ENCODE measurements at places on chromosomes 1 and 21.

- DNase-seq = no peak
- H3K4me1 ChIP-seq = peaks cover 40% of the 10 kb centered on the region
- no peak overlapping the region for H3K4me3 ChIP-seq
- H3K27ac ChIP-seq = no peak overlapping the region
- H3K36me3 ChIP-seq = no peaks in the 10 kb centered on the region
- H3K27me3 ChIP-seq = peaks cover 40% of the 10 kb centered on the region
These were observed 2.9 kb downstream of the ADAMTS1 start for GRCh38 chr21:26842300-26842699.

DNA sequence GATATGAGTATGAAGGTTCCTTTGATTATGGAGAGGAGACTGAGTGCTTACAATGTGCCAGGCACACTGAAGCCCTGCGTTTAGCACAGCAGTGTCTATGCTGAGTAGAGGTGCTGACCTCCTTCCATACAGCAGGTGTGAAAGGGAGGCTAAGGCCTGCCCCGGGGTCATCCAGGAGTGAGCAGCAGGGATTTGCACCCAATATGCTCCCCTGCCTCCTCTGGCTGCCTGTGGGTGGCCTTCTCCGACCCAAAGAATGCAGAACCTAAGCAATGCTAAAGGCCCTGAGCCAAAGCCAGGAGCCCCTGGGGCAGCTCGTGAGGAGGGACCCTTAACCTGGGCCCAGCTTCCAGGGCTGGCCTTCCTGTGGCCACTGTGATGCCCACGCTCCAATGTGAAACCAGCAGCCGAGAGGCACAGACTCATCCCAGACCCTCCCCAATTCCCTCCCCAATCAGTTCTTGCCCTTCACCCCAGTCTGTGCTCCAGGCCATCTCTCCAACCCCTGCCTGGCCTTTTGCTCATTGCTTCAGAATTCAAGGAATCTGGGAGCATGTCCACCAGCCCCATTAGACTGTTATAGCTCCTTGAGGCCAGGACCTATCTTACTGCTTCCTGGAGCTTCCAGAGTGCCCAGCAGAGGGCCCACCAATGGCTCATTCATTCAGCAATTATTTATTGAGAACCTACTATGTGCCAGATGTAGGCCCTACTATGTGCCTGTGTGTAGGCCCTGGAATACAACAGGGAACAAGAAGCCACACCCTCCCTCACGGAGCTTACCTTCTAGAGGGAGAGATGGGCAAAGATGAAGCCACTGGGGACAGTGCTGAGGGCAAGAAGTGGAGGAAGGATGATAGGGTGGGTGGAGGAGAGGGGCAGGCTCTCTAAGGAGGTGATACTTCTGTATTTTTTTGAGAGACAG lies 53.3 kb downstream of the TAS1R2 start:
- H3K36me3 ChIP-seq = no peaks in the 10 kb centered on the region
- peaks cover 9% of the 10 kb centered on the region for H3K27me3 ChIP-seq
- no peak overlapping the region for H3K4me3 ChIP-seq
- no peak for DNase-seq
- H3K27ac ChIP-seq = no peak overlapping the region

- peaks cover 4% of the 10 kb centered on the region for H3K4me1 ChIP-seq
- H3K27ac ChIP-seq = no peak overlapping the region
These were observed 96.0 kb downstream of the ST6GALNAC3 start for GRCh38 chr1:76170513-76170912.

- H3K27ac ChIP-seq = no peak overlapping the region
- no peak for DNase-seq
- no peak overlapping the region for H3K4me3 ChIP-seq
- H3K27me3 ChIP-seq = no peaks in the 10 kb centered on the region
These were observed 3.6 kb upstream of the TUFT1 start for GRCh38 chr1:151536499-151536898.

DNA sequence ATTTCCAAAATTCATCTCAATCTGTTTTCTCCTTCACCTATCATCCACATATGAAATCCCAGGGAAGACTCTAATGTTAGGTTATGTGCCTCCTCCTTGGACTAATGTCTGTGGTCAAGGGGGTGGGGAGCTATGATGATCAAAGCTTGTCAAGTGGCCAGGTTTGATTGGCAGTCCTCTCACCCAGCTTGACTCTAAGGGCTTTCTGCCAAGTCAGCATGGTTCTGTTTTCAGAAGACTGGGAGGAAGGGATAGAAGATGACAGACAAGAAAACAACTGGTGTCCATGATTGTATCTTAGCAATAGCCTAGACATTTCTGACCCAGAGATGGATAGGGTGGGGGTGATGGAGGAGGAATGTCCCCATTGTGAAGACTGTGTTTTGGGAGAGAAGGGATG lies 9.1 kb upstream of the THEM5 start:
- H3K4me3 ChIP-seq = no peak overlapping the region
- no peaks in the 10 kb centered on the region for H3K27me3 ChIP-seq
- no peaks in the 10 kb centered on the region for H3K36me3 ChIP-seq
- no peaks in the 10 kb centered on the region for H3K4me1 ChIP-seq
- no peak for DNase-seq

DNA sequence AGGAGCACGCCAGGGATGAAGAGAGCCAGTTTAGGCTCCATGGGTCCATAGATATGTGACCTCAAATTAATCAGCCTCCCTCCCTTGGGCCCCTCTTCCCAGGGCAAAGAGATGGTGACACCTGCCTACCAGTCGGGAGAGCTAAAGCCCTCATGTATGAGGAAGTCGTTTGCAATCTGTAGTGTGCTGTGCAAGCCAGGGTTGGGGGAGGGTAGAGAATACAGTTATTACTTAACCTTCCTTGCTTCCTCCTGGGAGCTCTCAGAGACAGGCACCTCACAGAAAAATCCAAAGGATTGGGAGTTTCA lies 4.0 kb downstream of the PGLYRP4 start:
- peaks cover 9% of the 10 kb centered on the region for H3K27me3 ChIP-seq
- H3K4me3 ChIP-seq = no peak overlapping the region
- H3K36me3 ChIP-seq = no peaks in the 10 kb centered on the region
- DNase-seq = no peak

- H3K4me3 ChIP-seq = no peak overlapping the region
- H3K4me1 ChIP-seq = peaks cover 8% of the 10 kb centered on the region
- H3K27me3 ChIP-seq = no peaks in the 10 kb centered on the region
- no peak for DNase-seq
- no peak overlapping the region for H3K27ac ChIP-seq
- H3K36me3 ChIP-seq = peaks cover 12% of the 10 kb centered on the region
These were observed 185.6 kb downstream of the TGFBR3 start for GRCh38 chr1:91700332-91700731.

DNA sequence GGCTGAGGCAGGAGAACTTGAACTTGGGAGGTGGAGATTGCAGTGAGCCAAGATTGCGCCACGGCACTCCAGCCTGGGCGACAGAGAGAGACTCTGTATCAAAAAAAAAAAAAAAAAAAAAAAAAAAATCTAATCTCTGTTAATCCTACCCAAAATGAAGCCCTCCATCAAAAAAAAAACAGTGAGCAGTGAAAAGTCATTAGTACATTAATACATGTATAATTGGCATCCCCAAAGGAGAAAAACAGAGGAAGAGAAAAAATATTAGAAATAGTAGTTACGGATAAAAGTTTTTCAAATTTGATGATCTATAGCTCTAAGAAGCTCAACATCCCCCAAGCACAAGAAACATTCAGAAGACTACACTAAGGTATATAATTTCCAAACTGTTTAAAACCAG lies 71.6 kb downstream of the TRIM33 start:
- no peaks in the 10 kb centered on the region for H3K4me1 ChIP-seq
- H3K4me3 ChIP-seq = no peak overlapping the region
- H3K27ac ChIP-seq = no peak overlapping the region

GRCh38 chr1:152997901-152998300 lies 3.6 kb upstream of the SPRR3 start:
- no peak overlapping the region for H3K4me3 ChIP-seq
- no peak for DNase-seq
- H3K27ac ChIP-seq = no peak overlapping the region
- H3K27me3 ChIP-seq = no peaks in the 10 kb centered on the region

GRCh38 chr1:155242805-155243358 lies 12.4 kb downstream of the ENTREP3 start:
- H3K36me3 ChIP-seq = peaks cover 12% of the 10 kb centered on the region
- no peak overlapping the region for H3K27ac ChIP-seq
- H3K4me3 ChIP-seq = no peak overlapping the region
- H3K27me3 ChIP-seq = no peaks in the 10 kb centered on the region
- DNase-seq = no peak

- no peak overlapping the region for H3K4me3 ChIP-seq
- no peak overlapping the region for H3K27ac ChIP-seq
- peaks cover 2% of the 10 kb centered on the region for H3K4me1 ChIP-seq
- H3K27me3 ChIP-seq = no peaks in the 10 kb centered on the region
These were observed 6.1 kb downstream of the CCDC18 start for GRCh38 chr1:93186667-93187066.

- no peak for DNase-seq
- H3K27me3 ChIP-seq = no peaks in the 10 kb centered on the region
- H3K4me1 ChIP-seq = peaks cover 2% of the 10 kb centered on the region
- no peak overlapping the region for H3K4me3 ChIP-seq
These were observed 14.7 kb downstream of the MDM4 start for GRCh38 chr1:204530932-204531331.

DNA sequence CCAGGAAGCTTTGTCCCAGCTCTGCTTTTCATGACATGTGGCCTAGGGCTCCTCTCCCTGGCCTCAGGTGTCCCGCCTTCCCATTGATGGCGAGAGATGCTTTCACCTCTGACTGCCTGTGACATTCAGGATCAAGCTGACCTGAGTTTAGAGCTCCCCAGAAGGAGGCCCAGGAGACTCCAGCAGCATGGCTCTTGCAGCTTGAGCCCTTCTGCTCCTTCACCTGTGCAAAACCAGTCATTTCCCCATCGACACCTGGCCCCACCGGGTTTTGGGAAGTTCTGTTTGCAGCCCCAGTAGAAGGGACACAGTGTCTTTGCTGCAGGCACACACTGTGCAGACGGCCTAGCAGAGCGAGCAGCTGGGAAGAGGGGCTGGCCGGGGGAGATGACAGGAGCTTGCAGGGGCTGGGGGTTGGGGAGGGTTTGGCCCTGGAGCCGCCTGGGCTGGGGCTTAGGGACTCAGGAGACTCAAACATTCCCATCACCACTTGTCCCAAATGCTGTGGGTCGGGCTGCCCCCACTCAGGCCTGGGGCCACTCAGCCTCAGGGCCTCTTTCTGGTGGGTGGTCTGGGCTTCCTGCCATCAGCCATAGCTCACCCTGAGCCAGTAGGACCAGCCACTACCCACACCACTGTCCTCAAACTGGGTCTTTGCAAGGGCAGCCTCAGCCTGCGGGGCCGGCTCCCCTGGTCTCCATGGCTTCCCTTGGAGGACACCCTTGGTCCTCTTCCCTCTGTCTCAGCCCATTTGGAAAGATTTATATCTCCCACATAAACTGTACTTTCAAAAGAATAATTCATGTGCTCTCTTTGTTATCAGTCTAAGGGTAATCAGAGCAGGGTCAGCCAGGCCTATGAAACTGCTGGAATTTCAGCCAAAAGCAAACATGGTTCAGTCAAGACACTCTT lies 3.8 kb upstream of the EDN2 start:
- H3K4me1 ChIP-seq = no peaks in the 10 kb centered on the region
- no peak for DNase-seq

DNA sequence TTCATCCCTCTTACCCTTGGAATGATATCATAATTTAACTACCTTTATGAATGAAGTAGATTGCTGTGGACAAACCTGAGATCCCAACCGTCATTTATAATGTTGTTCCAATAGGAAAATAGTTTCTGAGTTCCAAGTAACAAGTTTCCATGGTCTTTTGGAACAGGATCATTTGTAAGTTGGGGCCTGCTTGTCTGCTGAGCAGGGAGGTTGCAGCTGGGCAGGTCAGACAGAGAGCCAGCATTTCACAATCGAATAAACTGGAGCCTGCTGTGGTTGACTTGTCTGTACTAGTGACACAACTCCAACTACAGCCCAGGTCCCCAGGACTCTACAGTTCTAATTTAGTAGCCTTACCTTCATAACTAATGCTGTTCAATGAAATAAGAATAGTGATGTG lies 18.6 kb upstream of the RALGPS2 start:
- no peak overlapping the region for H3K4me3 ChIP-seq
- peaks cover 5% of the 10 kb centered on the region for H3K27me3 ChIP-seq
- no peaks in the 10 kb centered on the region for H3K4me1 ChIP-seq
- no peak overlapping the region for H3K27ac ChIP-seq
- no peaks in the 10 kb centered on the region for H3K36me3 ChIP-seq
- no peak for DNase-seq

DNA sequence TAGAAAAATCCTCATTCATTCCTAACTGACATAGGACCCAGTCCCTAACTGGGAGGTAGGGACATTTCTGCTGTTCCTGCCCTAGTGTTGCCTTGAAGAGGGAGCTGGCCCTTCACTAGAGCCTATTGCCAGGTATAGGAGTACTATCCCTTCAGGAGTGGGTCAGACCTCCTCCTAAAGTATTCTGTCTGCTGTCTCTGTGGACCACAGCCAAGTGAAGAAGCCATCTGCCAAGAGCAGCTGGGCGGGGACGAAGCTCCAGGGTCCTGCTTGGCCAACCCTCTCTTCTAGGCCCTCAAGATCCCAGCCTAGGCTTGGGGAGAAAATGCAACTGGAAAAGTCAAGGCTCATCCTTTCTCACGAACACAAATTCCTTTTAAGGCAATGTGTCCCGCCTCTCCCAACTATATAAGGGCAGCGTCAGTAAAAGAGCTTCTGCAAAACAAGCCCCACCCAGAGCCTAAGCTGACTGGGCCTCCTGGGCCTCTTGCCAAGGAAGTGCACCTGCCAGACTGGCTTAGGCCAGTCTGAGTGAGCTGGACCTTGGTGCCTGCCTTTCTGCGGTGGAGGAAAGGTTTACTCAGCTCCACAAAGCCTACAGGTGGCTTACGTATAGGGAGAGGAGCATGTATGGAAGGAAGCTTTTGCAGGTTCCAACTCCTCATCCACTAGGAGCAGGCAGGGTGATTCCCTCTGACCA lies 638 bp upstream of the TUFT1 start:
- peak; percentile 5 for DNase-seq
- peaks cover 29% of the 10 kb centered on the region for H3K4me1 ChIP-seq
- no peaks in the 10 kb centered on the region for H3K36me3 ChIP-seq
- H3K27ac ChIP-seq = no peak overlapping the region

DNA sequence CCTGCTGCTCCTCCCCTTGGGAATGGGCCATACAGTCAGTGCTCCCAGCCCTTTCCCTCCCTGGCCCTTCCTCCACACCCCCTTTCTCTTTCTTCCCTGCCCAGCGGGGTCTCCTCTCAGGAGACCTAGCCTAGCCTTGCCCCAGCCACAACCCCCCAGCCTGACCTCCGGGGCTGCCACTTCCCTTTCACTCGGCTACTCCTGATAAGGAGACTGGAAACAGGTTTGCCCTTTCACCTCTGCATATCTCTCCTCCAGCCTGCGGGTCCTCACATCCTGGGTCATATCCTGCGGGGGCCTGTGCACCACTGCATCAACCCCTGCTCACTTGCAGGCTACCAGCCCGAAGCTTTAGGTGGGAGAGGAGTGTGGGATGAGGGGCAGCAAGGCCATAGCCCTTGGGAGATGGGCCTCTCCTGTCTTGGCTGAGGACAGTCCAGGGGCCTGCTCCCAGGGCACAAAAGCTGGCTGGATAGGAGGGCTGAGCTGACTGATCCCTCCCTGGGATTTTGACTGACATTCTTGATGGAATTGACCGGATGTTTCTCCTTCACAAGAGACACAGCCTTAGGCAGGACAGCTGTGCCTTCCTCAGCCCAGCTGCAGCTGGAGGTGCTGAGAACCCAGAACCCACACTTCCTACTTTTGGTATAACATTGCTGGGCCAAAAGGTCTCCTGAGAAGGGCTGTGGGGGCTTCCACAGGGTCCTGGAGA lies 19.2 kb upstream of the ALX3 start:
- H3K4me3 ChIP-seq = no peak overlapping the region
- peaks cover 3% of the 10 kb centered on the region for H3K4me1 ChIP-seq
- H3K27me3 ChIP-seq = peaks cover 17% of the 10 kb centered on the region
- no peaks in the 10 kb centered on the region for H3K36me3 ChIP-seq
- DNase-seq = no peak
- no peak overlapping the region for H3K27ac ChIP-seq

GRCh38 chr1:209803568-209803967 lies 2.4 kb downstream of the IRF6 start:
- no peak overlapping the region for H3K4me3 ChIP-seq
- H3K4me1 ChIP-seq = peaks cover 8% of the 10 kb centered on the region
- DNase-seq = no peak
- H3K27me3 ChIP-seq = peaks cover 4% of the 10 kb centered on the region

Data from CD4-positive, alpha-beta T cell (primary cell).